Stimulated activated CD8-positive, alpha-beta memory T cell treated with anti-CD3 and anti-CD28 coated beads, Interleukin-7, amount 100 ng/mL, for 4 hours (primary cell): ENCODE measurements at places on chromosomes 2 and 18.

DNA sequence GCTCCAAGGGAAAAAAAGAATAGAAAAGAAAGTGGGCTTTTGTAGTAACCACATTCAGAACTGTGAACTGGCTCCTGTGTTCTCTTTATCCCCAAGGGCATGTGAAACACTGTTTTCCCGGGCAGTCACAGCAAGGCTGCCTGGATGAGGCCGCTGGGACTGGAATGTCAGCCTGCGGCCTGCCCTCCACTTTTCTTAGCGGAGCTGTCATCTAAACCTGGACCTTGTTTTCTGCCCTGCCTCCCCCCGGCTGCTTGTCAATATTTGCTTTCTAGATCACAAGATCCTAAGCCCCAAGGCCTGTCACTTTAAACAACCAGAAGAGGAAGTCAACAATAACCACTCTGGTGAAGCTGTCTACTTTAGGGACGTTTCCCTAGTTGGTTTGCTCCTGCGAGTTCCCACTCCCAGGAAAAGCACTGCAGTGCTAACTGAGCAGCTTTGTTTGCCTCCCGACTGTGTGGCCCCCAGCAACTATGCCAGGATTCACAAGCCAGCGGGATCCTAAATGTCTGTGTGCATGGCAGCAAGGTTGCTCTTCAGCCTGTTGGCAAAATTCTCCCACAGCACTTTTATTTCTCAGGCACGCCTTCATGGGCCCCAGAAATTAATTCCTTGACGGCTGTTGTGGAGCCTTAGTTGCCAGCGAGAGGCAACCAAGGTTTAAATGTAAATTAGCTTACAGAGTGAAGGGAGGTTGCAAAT, 30.6 kb downstream of the SOWAHC start:
- DNase-seq: no peak

GRCh38 chr2:604854-605524, 72.2 kb downstream of the TMEM18 start:
- DNase-seq: no peak

- no peak for DNase-seq
Measured at GRCh38 chr2:153873052-153874048, 1.6 kb downstream of the GALNT13 start.

GRCh38 chr18:44957461-44957860, 276.8 kb downstream of the SETBP1 start:
- DNase-seq: no peak

GRCh38 chr2:20430461-20431300, 16.2 kb upstream of the RHOB start:
- no peak for DNase-seq
